ENCODE measurements at places on chromosomes 11 and 22. TPM values are rescaled to one million over a fixed set of nuclear protein-coding genes. Genes with fewer than 3 reads are reported as not detected.

DNA sequence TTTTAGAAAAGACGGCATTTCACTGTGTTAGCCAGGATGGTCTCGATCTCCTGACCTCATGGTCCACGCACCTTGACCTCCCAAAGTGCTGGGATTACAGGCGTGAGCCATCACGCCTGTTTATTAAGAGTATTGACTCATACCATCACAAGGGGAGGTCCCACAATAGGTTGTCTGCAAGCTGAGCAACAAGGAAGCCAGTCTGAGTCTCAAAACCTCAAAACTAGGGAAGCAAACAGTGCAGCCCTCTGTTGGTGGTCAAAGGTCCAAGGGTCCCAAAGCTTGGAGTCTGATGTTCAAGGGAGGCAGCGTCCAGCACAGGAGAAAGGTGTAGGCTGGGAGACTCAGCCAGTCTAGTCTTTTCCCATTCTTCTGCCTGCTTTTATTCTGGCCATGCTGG is 32.8 kb upstream of the LDLRAD3 start:
- DNase-seq: no peak

GGT5 gene
- polyA plus RNA-seq: 16.2 TPM

TPBGL gene
- polyA plus RNA-seq: 0.21 TPM

DNA sequence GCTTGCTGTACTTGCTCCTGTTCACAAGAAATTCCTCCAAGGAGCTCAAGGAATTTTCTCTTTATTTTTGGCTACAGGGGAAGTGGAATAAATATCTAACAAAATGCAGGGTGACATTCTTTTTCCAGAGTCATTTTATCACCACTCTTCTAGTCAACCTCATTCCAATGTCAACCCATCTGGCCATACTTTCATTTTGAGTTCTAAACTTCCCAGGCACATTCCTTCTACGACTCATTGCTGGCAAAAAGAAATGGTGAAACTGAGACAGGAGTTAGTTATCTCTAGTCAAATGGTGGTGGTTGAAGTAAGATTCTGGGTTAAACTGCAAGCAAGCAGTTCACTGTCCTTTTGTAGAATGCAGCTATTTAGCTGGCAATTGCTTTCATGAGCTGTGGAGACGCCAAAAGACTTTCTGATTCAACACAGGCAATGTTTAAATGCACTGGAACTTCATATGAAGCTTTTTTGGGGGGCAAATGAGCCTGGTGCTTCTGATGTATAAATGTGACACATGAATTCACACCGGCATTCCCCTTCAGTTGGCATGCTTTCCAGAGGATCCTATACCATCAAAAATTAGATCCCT is 304.6 kb downstream of the CADM1 start:
- DNase-seq: no peak

DNA sequence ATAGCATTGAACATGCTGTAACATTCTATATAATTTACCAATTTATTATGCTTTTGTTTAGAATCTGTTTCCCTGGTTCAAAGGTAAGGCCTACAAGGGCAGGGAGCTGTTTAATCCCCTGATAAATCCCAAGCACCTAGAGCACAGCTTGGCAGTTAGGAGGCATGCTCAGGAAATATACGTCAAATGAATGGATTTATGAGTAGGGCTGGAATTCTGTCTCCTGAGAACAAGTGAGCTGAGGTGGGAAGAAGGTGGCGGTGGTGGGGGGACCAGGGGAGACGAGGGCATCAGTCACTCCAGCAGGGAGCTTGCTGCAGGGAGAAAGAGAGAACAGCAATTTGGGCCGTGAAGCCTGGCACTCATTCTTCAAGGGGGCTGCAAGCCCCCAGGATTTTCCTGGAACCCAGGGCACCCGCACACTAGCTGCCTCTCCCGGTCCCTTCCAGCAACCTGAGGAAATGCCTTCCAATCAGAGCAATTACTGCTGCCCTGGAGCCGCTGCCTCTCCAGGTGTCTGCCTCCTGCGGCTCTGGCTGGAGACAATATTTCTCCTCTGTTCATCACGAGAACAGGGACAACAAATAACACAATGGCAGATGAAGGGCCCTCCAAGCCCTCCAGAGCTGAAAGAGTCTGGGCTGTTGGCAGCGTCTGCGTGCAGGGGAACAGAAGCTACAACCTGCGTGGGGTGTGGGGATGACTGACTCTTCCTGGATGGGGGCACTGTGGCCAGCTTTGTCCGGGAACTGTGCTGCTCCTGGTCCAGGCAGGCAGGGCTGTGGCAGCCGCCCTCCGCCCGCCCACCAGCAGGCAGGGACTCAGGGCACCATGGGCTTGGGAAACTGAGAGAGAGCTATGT is 233.4 kb downstream of the ST3GAL4 start:
- no peak for DNase-seq

KCNC1 gene
- polyA plus RNA-seq: 1.2 TPM

PYGM gene
- 2.8 TPM for polyA plus RNA-seq

DNA sequence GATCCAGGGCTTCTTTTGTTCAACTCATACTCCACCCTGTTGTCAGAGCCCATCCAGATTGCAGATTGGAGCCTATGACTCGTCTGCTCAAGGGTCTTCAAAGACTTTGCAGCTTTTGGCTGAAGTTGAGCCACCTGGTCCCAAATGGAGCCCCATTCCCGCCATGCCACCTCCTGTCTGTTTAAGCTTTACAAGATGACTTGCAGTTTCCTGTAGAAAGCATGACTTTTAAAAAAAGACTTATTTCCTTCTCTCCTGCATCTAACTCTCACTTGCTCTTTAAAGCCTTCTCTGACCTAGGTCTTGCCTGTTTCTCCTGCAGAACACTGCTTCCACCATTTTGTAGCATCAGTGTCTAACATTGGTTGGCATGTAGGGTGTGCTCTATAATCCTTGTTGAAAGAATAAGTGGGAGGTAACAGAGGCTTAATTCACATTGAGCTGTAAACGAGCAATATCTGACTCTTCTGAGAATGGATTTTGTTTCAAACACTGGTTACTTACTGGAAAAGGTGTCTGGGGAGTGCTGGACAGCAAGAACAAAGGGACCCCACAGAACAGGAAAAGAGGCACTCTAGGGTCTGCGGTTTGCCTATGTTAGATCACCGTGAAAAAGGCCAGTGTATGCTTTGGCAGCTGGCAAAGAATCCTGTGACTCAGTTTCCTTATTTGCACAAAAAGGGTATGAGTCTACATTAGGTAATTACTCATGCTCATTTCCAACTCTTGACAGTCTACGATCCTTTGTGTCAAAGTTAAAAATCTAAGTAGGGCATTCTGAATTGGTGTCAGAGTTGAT is 30.3 kb downstream of the NF2 start:
- DNase-seq: no peak

GRCh38 chr11:34585735-34586487 is 35.0 kb upstream of the EHF start:
- DNase-seq: peak; percentile 68

DNA sequence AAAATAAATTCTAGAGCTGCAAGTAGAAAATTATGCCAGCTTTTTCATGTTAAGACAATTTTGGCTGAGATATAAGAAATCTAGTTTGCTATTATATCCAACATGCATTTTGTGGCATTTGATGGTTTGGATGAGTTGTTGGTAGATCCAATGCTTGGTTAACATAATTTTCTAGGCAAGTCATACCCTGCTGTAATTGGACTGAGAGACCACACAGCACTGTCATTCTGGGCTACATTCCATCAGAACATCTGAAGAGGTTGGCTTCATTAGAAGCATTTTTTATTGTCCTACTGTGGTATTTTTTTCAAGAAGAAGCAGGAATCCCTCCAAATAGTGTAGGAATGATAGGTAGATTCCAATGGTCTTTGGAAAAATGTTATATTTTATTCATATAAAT is 561.0 kb downstream of the LUZP2 start:
- DNase-seq: no peak

FAM118A gene
- polyA plus RNA-seq: 24.8 TPM

TRIM22 gene
- polyA plus RNA-seq: 7.2 TPM

ADM2 gene
- 5.7 TPM for polyA plus RNA-seq

SLC22A25 gene
- polyA plus RNA-seq: not detected

OR52A1 gene
- 0.03 TPM for polyA plus RNA-seq

- DNase-seq: no peak
Measured at GRCh38 chr11:65607614-65608426, 6.2 kb downstream of the MAP3K11 start.

OR51F2 gene
- not detected for polyA plus RNA-seq

- no peak for DNase-seq
Measured at GRCh38 chr11:94049351-94049750, 28.2 kb downstream of the HEPHL1 start.

DNA sequence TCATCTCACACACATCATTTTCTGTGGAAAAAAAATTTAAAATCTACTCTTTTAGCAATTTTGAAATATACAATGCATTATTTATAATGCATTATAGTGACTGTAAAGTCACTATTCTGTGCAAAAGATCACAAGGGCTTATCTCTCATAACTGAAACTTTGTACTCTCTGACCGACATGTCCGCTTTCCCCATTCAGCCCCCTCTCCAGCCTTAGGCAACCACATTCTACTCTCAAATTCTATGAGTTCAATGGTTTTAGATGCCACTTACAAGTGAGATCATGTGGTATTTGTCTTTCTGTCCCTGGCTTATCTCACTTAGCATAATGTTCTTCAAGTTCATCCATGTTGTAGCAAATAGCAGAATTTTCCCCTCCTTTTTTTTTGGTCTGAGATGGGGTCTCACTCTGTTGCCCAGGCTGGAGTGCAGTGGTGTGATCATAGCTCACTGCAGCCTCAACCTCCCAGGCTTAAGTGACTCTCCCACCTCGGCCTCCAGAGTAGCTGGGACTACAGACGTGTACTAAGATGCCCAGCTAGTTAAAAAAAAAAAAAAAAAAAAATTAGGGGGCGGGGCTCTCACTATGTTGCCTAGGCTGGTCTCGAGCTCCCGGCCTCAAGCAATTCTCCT is 44.5 kb downstream of the SYN3 start:
- no peak for DNase-seq

SYCE3 gene
- 0.57 TPM for polyA plus RNA-seq

PKP3 gene
- 7.4 TPM for polyA plus RNA-seq

DNA sequence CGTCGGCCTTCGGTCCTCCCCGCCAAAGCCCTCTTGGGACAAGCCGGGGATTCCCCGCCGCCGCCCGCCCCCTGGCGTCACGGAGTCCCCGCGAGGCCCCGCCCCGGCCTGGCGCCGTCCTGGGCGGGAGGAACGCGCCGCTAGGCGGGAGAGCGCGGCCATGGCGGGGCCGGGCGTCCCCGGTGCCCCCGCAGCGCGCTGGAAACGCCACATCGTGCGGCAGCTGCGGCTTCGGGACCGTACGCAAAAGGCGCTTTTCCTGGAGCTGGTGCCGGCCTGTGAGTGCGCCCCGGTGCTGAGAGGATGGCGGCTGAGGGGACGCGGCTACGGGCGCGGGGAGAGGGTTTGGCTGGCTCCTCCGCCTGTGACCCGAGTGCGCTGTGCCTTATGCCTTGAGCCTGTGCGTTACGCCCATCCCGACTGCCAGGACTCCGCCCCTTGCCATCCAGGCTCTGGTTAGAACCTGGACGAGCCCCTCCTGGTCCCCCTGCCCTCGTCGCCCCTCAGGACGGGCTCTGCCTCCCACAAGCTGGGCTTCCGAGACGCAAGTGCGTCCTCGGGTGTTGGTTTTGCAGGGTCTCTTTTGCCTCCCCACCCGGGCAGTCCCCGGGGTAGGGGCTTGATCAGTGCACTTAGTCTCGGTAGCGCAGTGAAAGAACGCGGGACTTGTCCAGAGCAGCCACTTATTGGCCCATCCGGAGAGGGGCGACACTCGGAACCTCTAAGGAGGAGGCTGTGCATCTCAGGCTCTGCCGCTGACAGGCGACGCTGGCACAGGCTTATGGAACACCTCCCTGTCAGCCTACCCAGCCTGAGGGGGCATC is at the start of gene ATG16L2:
Gene ATG16L2, plus strand, starts transcription at position 126 of the 824 bp plus-strand sequence. Its CDS starts 35 bp downstream, at position 161.
- DNase-seq: no peak

DNA sequence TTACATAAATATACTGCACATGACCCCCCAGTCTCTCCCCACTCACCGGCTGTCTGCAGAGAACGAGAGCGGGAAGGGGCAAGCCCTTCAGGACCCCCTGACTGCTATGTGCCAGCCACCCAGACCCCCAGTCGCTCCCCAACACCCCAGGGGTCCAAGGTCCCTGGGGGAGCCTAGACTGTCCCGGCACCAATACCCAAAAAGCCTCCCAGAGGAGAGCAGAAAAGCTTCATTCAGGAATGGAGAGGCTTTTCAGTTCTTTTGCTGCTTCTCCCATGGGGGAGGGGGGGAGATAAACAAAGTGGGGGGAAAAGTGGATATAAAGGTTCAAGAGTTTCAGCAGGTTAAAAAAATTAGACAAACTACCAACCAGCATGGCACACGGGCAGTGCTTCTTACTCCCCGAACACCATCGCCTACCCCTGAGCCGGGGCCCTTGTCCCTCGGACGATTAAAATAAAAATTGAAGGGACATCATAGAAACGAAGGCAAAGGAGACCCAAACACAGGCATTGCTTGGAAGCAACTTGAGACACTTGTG is 1.3 kb downstream of the CSNK1E start:
- no peak for DNase-seq

TUBA8 gene
- polyA plus RNA-seq: 3.7 TPM

DNA sequence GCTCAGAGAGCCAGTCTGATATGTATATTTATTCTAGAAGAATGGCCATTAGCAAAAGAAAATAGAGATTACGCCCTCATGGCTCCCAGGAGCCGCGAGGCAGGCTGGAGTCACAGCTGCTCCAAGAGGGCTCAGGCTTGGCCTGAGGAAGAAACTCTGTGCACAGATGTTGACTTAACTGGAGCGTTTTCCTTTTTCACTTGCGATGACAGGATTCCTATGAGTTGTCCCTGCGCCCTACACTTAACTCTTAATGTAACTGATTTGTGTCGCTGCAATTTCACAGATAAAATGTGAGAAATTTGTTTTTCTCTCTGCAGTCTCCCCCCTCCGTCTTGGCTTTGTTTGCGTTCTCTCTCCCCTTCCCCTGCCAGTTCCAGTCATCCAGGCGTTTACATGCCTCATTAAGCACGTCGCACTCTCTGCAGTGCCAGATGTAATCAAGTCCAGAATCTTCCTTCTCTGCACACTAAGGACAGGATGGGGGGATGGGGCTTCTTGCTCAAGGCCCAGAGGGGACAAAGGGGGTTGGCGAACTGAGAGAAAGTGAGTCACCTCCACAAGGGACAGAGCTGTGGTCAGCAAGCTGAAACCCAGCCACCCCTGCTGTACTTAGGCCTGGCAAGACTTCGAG is 1060.1 kb downstream of the NTM start:
- peak; percentile 26 for DNase-seq

CHEK1 gene
- polyA plus RNA-seq: 23.7 TPM

C11orf52 gene
- polyA plus RNA-seq: 11.0 TPM

DNA sequence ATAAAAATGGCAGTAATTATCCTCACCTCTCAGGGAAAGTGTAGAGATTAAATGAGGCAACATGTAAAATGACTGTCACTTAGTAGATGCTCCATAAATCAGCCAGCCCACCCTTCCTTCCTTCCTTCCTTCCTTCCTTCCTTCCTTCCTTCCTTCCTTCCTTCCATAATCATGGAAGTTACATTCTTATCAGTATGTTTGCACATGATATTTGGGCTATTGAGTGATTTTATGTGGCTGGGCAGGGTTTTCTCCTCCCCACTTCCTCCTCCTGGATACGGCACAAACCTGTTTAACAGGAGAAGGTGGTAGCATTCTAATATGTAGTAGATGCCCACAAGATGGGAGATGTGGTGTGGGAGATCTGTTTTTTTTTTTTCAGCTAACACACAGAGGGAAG is 11.9 kb downstream of the LYVE1 start:
- DNase-seq: no peak

- no peak for DNase-seq
Measured at GRCh38 chr11:38788561-38788960, 2190.5 kb upstream of the RAG2 start.

SORL1 gene
- polyA plus RNA-seq: 63.0 TPM
